ENCODE measurements at places on chromosomes 5 and 9.

GRCh38 chr5:137220523-137220927 is 278.6 kb downstream of the SPOCK1 start:
- DNase-seq: no peak

- DNase-seq: no peak
Observed at GRCh38 chr9:82021198-82021597, 32.6 kb downstream of the SPATA31D1 start.

- DNase-seq: no peak
Observed at GRCh38 chr5:111743988-111744387, 13.0 kb downstream of the NREP start.

DNA sequence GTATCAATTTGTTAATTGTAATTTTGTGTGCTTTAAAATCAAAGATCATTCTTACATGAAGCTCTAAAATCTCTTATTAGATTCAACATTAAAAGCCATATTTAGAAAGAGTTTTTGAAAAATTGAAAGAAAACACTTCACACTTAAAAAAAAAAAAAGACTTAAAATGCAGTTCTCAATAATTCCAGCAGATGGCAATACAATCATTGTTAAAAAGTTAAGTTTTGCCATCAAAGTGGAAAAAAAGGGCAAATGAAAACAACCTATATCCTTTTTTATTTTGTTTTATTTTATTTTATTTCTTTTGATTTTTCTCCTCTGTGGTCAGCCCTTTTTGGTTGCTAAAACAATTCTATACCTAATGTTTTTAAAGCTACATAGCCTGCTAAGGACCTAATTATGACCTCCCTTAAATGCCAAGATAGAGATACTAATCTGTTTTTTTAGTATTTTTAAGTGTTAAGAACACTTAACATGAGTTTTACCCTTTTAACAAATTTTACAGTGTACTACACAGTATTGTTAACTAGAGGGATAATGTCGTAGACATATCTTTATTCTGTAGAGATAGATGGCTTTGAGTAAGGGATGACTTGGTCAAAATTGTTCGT is 154.2 kb upstream of the DAB2 start:
- DNase-seq: no peak

DNA sequence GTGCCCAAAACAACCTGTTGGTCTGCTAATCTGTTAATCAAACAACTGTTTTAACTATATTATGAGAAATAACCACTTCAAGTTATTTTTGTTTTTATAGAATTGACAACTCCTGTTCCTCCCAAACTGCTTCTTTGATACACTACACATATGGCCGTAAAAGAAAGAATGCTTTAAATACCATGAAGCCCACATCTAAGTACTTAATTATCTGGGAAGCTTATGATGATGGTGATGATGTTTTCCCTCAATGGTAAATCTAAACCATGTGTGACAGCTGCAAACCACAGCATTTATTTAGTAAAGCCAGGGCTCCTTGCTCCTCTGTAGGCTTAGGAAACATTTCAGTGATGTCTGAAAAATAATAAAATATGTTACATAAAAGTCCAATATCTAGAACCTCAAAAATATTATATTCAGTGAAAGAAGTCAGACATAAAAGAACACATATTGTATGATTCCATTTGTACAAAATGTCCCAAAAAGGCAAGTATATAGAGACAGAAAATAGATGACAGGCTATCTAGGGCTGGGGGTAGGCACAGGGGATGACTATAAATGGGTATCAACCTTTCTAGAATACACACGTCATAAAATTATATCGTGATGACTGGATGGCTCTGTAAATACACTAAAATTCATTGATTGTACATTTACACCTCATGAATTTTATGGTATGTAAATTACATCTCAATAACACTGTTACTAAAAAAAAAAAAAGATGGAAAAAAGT is 154.1 kb downstream of the EFNA5 start:
- DNase-seq: no peak

DNA sequence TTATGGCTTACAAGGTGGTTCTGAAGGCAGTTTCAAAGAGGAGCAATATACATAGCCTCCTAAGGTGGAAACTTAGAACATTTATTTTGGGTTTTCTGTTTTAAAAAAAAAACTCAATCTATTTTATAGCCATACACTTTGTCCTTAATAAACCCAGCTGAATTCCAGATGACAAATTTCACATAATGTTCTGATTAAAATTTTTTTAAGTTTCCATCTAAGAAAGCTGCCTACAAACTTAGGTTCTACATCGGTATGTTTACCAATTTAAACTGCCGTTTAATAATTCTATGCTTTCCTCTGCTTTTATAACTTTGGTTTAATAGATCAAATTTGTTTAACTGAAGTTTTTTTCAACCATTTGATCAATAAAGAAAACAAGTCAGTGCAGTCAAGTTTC is 12.5 kb downstream of the NR3C1 start:
- DNase-seq: no peak

GRCh38 chr5:148455185-148455584 is 71.4 kb downstream of the FBXO38 start:
- no peak for DNase-seq

DNA sequence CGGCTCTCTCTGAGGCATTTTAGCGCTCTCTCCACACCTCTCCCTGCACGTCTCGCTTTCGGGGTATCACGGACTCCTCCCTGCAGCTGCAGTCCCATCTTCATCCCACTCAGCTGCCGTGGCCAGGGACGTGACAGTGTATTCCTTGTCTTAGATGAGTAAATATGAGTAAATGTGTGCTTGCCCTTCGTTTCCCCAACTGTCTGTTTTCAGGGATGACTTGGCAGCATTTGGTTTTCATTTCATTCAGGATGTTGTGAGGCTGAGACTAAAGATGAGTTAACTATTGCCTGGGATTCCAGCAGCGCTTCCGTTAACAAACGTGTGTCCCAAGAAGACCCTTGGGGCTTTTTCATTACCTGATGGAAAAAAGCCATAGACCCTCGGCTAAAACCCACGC is 29.5 kb downstream of the GDNF start:
- no peak for DNase-seq

GRCh38 chr9:91219557-91219956 is 142.2 kb downstream of the AUH start:
- no peak for DNase-seq

DNA sequence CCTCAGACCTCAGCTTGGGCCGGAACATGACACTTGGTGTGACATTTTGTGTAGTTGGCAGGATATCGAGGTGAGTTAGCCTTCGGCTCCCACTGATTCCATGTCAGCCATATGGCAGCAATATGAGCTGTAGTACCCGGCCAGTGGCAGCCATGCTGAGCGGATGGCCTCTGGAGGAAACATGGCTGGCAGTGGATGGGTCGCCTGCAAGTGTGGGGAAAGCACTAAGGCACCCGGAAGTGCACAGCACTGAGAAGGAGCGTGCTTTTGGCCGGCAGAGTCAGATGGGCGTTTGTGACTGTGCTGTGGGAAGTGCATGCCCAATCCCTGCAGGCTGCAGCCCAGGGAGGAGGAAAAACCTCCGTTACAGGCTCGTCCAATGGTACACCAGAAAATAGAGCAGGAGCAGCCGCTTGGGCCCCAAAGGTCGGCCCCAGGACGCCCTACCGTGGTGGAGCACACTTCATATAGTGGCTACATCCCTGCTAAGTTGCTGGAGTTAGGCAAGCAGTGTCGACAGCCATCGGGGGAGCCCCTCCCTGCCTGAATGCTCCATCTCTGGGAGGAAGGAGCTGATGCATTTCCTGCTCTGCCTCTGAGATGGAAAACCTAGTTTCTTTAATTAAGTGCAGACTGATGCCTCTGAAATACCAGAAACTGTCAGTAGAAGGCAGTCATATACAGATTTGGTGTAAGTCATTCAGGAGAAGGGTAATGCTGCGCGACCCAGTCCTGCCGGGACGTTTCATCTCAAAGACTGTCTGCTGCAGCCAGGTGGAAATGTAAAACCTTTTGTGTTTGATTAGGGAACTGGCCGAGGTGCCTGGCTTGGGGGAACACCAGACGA is 2185.8 kb upstream of the ACO1 start:
- DNase-seq: no peak

DNA sequence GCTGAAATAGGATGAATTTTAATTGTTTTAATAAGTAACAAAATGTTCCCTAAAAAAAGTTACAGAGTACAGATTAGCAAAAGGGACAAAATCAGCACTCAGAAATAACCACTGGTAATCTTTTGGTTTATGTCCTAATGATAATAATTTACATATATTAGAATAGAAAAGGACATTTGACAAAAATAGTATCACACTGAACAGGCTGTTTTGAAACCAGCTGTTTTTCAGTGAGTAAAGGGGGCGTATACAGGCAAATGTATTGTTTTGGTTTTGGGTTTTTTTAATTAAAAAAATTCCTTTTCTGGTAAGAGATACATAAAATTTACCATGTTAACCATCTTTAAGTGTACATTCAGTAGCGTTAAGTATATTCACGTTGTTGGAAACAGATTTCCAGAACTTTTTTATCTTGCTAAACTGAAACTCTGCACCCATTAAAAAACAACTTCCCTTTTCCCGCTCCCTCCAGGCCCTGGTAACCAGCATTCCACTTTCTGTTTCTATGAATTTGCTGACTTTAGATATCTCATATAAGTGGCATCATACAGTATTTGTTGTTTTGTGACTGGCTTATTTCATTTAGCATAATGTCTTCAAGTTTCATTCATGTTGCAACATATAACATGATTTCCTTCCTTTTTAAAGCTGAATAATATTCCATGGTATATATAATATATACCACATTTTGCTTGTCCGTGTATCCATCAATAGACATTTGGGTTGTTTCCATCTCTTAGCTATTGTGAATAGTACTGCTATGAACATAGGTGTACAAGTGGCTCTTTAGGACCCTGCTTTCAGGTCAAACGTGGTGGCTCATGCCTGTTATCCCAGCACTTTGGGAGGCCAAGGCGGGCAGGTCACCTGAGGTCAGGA is 20.6 kb upstream of the LARP1 start:
- DNase-seq: no peak

DNA sequence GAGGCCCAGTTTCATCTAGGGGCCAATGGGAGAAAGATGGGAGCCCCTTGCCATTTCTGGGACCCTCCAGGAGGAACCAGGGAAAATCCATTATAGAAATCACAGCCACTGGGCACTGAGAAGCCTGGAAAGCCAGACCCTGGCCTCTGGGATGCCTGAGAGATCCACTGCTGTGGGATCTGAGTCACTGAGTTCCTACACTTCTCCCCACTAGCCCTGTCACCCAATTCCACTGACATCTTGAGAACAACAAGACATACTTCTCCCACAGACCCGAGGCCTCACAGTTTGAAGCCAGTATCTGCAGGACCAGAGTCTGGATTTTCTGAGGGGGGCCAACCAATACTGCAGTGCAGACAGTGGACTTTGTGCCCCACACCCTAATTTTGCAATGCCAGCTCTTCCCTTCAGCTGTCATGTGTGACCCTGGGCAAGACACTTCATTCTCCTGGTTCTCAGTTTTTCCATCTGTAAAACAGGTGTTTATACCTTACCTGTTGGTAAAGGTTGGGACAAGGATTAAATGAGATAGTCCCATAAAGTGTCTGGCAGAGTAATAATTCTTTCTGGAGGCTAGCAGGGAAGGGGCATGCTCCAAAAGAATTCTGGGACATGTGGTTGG is 46.5 kb downstream of the CXXC5 start:
- no peak for DNase-seq

DNA sequence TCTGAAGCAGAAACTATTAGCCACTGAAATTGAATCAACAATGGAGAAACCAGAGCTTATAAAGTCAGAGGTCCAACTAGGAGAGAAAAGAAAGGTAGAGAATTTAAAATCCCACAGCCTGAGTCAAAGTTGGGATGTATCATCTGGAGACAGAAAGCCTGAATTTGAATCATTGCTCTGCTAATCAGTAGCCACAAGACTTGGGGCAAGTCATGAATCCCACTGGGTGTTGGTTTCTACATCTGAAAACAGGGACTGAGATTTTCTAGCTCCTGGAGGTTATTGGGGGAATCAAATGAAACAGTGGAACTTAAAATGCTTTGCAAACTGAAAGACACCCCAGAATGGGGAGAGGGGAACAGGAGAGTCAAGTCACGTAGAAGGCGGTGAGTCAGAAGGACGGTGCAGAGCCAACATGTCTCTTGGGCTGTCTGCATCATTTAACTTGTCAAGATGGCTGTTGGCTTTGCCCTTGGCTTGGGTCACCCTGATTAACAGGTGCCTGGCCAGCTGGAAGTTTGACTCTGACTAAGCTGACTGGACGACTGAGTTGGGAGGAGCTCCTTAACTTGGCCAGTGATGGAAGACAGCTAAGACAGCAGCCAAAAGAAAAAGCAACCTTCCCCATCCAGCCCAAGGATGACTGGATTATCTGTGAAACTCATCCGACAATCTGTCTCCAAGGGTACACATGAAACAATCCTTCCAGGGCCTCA is 60.6 kb upstream of the ADRA1B start:
- DNase-seq: no peak

DNA sequence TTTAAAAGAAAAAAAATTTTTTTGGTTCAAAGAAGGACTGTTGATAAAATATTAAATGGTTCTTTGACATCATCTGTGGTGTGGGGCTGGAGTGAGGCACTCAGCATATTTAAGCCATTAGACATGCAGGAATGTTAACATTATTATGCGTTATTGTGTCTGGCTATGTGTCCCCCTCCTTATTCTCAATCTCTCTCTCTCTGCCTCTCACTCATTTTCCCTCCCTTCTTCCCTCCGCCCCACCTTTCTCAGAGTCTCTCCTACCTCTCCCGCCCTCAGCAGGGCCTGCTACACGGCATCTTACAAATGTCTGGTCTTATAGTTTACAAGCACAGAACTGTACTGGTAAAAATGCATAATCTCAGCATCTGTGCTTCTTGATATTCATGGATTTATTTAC is 287.8 kb upstream of the TMEM161B start:
- no peak for DNase-seq

DNA sequence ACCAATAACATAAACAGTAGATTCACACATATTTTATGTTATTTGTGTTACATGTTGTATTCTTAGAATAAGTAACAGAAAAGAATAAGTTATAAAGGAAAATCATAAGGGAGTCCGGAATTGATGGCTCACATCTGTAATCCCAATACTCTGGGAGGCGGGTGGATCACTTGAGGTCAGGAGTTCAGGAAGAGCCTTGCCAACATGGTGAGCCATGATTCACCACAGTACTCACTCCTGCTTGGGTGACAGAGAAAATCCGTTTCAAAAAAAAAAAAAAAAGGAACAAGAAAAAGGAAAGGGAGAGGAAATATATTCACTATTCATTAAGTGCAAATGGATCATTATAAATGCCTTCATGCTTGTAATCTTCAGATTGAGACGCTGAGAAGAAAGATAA is 533.3 kb upstream of the CDH9 start:
- no peak for DNase-seq

DNA sequence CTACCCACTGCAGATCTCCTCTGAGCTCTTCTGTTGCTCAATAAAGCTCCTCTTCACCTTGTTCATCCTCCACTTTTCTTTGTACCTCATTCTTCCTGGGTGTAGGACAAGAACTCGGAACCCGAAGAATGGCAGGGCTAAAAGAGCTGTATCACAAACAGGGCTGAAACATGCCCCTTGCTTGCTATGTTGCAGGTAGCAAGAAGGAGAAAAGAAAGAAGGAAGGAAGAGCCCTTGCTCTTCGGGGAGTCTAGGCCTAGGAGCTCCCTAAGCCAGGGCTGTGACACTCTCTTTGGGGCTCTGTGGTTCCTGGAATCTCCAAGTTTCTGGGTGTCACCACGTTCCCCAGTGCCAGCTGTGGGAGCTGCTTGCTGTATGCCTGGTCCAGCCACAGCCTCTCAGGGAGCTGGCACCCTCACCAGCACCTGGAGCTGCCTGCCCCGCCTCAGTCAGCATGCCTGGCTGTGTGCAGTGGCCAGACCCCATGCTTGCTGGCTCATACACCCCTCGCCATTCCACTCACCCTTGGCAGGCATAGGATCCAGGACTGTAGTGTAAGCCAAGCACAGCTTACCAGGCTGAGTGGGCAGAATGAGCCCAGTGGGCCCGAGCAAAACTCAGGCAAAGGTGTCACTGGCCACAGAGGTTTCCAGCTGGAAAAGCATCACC is 274.8 kb upstream of the ADRA1B start:
- DNase-seq: no peak

Data from stimulated activated CD8-positive, alpha-beta memory T cell treated with anti-CD3 and anti-CD28 coated beads, Interleukin-2, amount 100 ng/mL, for 1 hour (primary cell).